ENCODE measurements at places on chromosomes 4 and X.

DNA sequence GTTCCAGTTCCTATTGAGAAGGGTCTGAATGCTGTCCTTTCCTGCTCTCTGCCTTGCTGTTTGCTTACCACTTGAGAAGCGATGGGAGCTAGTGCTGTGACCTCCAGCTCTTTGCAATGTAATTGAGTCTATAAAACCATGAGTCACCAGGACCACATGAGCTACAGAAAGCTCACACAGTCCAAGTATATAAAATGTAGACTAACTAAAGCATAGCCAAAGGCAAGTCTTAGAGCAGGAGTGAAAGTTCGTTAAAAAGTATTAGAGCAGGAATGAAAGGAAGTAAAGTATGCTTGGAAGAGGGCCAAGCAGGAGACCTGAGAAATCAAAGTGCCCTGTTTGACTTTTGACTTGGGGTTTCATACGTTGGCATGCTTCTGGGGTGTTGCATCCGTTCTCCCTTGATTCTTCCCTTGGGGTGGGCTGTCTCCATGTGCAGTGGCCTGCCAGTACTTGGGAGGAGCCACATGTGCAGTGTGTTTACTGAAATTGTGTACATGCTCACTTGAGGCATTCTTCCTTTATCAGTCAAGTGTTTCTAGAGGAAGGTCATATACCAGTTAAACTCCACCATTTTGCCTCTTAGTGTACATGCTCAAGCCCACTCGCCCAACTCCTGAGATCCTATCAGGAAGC is 71.3 kb upstream of the KIT start:
- no peak for DNase-seq

DNA sequence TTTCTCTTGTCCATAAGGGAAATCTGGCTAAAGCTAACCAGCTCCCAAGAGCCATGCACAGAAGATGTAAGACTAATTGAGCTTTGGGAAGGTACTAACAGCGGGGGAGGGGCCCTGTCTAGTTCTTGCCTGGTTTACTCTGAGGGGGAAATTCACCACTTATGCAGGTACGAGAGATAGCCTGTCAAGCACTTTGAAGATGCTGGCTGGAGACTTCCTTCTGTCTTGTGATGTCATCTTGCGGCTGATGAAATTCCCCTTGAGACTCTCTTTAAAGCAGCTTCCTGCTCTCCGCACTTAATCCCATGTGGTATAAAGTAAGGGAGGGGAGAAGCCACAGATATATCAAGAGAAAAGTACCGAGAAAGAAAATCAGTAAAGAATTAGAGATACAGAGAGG is 345.3 kb downstream of the MAPK10 start:
- DNase-seq: no peak

DNA sequence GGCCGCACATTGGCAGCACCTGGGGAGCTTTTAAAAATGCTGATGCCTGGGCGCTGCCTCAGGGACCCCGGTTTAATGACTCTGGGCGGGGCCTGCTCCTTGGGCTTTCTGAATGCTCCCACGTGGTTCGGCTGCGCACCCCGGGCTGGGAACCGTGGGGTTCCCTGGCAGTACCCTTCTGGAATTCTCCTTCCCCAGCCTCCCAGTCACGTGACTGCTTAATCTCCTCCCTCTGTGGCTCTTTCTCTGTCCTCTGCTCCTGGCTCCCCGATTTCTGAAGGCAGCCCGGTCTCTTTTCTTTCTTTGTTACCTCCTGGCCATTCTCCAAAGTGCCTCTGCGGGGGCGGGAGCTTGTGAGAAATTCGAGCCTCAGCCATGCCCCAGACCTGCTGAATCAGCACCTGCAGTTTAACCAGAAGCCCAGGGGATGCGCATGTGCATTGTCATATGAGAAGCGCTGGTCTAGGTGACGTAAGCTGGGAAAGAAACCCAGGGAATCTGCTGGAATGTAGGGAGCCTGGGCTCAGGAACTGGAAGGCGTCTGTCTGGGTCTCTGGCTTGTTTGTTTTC is 16.6 kb downstream of the CLCN4 start:
- no peak for DNase-seq

- DNase-seq: no peak
These were observed 73.7 kb upstream of the ANK2 start for GRCh38 chr4:112975567-112976355.

GRCh38 chr4:140081641-140082390 is 72.2 kb downstream of the MAML3 start:
- no peak for DNase-seq

- no peak for DNase-seq
These were observed 278.0 kb downstream of the FBXO8 start for GRCh38 chr4:174005422-174005821.

GRCh38 chr4:112509243-112510141 is 6.5 kb downstream of the NEUROG2 start:
- DNase-seq: no peak

GRCh38 chrX:10557166-10557565 is 63.2 kb downstream of the MID1 start:
- DNase-seq: no peak

DNA sequence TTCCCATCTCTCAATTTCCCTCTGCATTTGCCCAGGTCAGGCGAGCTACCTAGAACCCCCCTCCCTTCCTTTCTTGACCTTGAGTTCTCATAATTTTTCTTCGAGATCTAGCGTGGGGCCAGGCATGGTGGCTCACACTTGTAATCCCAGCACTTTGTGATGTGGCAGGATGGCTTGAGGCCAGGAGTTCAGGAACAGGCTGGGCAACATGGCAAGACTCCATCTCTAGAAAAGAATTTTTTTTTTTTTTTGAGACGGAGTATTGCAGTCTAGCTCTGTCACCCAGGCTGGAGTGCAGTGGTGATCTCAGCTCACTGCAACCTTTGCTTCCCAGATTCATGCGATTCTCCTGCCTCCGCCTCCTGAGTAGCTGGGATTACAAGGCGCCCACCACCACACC is 4.5 kb upstream of the PORCN start:
- DNase-seq: no peak

GRCh38 chrX:32749070-32749469 is 462.3 kb downstream of the DMD start:
- DNase-seq: no peak

DNA sequence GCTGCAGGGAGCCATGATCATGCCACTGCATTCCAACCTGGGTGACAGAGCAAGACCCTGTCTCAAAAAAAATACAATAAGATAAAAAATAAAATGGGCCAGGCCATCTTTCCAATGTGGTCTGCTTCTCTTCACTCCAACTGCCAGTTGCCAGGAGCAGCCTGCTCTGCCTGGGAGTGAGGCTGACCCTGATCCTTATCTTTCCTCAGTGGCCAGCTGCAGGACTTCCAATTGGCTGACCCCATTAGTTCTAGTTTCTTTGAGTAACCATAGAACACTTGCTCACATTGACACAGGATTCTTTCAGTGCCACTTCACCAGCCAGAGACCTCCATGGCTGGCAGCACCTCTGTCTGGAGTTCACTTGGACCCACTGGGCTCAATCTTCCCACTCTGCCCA is 258.6 kb downstream of the MID1IP1 start:
- DNase-seq: no peak

DNA sequence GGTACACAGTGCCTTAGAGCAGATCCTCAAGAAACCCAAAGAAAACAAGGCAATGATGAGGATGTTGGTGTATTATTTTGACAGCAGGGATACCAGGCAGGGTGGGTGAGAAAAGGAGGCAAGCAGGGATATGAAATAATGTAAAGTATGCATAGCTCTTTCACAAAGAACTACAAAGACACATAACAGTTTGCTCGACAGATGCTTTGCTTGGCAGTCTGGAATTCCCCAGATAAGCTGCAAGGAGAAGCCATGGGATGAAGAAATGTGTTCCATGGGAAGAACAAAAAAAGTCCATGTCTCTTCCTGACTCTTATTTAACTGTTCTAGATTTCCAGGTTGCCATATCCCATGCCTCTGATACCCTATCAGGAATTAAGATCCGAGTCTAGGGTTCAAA is 75.4 kb downstream of the FAM13A start:
- DNase-seq: no peak

- DNase-seq: no peak
These were observed 37.2 kb upstream of the PAPSS1 start for GRCh38 chr4:107757283-107757682.

DNA sequence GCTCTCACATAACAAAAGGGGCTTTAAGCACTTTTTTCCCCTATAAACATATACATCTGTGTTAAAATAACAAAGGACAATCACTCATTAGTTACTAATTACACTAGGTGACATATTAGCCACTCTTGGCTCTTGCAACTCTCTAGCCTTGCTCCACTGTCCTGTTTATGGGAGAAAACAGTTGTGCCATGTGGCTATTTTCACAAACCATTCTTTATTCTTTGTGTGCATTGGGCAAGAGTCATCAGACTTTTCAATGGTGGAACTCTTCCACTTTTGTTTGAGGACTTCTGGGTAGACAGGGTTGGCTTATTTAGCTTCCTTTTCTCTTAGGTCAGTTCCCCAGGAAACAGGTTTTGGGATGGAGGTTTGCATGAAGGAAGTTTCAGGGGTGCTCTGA is 16.0 kb upstream of the FAM149A start:
- DNase-seq: no peak

DNA sequence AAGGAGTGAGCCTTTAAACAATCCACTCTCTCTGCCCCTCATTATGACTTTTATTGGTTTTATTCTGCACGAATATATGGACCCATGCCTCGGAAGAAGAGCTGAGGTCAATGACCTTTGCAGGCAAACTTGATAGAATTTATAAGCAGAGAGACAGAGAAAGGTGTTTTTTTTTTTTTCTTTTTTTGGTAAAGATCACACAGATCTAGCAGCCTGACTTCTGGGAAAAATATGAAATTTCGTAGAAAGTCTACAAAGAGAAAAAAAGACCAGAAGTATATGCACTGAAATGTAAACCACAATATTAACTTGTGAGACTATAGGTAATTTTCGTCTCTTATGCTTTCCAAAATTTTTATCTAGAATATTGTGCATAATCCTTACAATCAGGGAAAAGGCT is 61.6 kb downstream of the LEF1 start:
- DNase-seq: no peak

DNA sequence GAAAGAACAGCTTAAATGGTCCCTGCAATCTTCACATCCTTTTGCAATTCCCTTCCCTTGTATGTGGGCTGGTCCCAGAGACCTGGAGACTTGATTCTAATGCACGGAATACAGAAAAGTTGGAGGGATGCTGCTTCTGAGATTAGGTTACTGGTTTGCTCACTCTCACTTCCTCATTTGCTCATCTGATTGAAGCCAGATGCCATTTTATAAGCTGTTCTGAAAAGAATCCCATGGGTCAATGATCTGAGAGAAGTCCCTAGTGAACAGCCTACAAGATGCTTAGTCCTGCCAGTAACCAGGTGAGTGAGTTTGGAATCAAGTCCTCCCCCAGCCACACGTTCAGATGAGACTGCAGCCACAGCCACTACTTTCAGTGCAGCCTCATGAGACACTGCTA is 35.9 kb downstream of the MAGEA1 start:
- DNase-seq: no peak
